Fibroblast of skin of abdomen (primary cell): ENCODE measurements at places on chromosomes 1 and 21.
A peak's percentile ranks its signal among the peaks of the same experiment; 100 is the strongest.

GRCh38 chr1:33049371-33049770 is 12.7 kb upstream of the AK2 start:
- no peak for DNase-seq

- no peak for DNase-seq
Observed at GRCh38 chr1:56235909-56236510, 343.4 kb downstream of the PLPP3 start.

GRCh38 chr1:226919587-226919986 is 20.5 kb upstream of the COQ8A start:
- DNase-seq: no peak

- DNase-seq: no peak
Observed at GRCh38 chr21:40602080-40602479, 244.9 kb downstream of the DSCAM start.

- DNase-seq: no peak
Observed at GRCh38 chr1:33188572-33189275, 6.9 kb upstream of the TRIM62 start.

- DNase-seq: no peak
Observed at GRCh38 chr1:224245188-224245587, 62.1 kb downstream of the DEGS1 start.

DNA sequence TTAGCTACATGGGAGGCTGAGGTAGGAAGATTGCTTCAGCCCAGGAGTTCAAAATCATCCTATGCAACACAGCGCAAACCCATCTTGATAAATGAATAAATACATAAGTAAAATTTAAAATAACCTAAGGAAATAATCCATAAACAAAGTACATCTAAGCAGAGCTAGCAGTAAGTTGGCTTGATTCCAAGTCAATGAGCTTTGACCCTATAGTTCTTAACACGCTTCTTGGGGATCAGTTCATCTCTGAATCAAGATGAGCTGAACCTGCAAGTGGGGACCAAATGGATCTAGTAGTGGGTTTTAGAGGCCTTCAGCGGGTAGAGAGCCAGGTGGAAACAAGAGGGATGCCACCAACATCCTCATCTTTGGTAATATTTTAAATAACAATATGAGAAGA is 31.5 kb upstream of the PHGDH start:
- no peak for DNase-seq

- DNase-seq: no peak
Observed at GRCh38 chr1:39088658-39089057, 62.5 kb downstream of the NDUFS5 start.

DNA sequence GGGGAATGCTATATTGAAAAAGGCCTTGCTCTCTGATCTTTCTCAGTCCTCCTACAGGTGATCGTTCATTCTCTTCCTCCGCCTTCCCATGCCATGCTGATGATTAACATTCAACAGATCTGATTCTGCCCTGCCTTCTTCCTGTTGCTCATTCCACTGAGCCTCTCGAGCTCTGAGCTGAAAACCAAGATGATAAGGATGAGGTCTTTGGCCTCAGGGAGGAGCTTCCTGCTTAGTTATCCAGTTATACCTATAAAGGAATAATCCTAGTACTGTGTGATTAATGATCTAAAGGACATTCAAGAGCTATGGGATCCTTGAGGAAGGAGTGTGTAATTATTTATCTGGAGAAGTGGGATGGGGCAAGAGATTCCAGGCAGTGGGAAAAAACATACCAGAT is 25.2 kb upstream of the MAP3K7CL start:
- DNase-seq: no peak

- no peak for DNase-seq
Observed at GRCh38 chr1:213659580-213660547, 327.9 kb upstream of the PROX1 start.

DNA sequence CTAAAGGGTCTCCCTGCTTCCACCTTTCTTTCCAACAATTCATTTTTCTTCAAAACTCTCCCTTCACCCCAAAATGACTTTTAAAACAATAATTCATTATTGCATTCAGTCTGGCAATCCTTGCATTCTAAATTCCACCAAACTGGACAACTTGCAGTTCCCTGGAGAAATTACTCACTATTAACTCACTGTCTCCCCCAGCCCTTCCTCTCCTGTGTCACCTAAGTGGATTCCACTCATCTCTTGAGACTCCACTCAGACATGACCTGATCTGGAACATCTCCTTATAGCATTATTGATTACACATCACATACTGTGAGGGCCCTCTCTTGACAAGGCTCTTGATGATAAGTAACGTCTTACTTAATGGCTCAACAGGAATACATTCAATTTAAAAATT is 257.1 kb downstream of the BRINP2 start:
- peak; percentile 52 for DNase-seq

DNA sequence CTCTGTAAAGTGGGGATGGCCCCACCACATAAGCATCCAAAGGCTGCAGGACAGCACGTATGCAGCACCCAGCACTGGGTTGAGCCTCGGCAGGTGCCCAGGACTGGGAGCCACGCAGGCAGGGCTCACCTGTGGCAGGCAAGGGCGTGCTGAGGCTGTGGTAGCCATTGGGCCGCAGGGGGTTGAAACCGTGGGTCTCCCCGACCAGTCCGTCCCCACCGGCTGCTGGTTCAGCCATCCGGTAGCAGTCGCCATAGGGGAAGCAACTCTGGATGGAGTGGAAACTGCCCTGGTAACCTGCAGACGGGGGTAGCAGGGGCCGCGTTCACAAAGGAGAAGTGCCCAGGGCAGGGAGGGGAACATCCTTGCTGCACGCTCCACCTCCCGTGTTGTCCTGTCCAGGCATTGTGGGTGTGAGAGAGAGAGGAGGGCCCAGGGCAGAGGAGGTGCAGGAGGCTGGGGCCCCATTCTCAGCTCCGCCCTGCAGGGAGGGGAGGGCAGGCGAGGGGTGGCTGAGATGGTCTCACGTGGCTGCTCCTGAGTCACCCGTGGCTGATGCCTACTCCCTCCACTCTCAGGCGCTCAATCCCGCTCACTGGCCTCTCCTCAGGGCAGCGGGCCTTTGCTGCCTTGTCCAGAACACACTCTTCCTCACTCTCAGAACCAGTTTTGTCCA is 49.9 kb downstream of the DMRTB1 start:
- DNase-seq: peak; percentile 28

GRCh38 chr1:85628791-85629531 is 48.4 kb downstream of the CCN1 start:
- peak; percentile 91 for DNase-seq

GRCh38 chr1:75672528-75673393 is 51.7 kb upstream of the ACADM start:
- DNase-seq: peak; percentile 86

- no peak for DNase-seq
Observed at GRCh38 chr1:166960858-166961474, 14.4 kb downstream of the ILDR2 start.

DNA sequence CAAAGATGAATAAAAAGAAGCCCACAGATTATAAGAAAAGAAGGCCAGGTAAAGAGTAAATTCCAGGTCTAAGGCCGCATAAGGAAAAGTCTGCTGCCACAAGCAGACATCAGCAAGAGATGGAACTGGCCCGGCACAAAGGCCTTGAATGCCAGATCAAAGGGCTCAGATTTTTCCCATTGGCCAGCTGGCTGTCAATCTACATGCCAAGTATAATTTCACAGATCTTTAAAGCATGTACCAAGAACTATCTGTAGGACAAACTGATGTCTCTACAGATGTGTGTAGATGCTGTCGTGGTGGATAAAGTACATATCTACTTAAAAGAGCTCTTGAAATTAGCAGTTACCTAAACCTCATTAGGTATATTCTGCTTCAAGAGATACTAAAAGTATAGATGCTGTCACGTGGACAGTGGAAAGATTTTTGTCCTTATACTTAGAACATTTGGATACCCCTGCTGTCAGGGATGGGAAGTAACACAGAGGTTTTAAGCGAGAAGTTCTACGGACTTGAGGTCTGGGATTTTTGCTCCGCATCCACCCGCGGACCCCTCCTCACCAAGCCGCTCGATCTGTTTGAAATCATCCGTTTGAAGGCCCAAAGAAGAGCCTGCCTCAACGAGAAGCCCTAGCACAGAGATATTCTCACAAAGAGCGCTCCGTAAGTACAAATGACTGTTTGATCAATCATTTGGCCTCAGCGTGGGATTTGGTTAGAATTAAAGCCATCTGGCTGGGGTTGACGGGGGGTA is 10.1 kb downstream of the GLIS1 start:
- DNase-seq: no peak

DNA sequence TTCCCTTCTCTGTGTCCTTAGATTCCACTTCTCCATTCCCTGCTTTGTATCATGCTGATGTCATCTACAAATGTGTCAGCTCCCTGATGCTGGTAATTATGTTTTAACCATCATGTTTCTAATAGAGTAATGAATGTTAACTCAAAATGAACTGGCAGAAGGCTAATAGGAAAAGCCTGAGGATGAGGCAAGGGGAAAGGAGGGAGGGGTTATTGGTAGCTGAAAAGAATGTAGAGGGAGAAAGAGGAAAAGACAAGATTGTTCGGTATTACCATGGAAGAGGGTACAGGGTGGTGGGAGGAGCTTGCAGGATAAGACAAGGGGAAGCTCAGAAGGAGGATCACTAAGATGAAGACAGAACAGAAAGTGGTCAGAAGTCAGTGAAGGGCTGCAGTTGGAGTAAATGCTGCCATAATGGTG is 150.9 kb downstream of the ZC3H11B start:
- DNase-seq: peak; percentile 23

DNA sequence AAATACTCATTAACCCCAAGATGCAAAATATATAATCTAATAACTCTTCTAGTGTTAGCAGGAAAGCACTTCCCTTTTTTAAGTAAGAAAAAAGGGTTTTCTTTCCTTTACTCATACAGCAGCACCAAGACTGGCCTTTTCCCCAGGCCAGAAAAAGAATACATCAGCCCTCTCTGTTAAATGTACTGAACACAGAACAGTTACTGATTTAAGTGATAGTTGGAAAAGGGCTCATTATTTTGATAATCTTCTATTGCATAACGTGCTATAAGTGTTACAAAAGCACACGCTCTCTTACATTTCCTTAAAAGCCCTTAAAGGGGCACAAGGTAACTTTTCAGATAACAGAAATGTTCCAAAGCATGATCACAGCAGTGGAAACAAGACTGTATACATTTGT is 142.9 kb downstream of the TIAM1 start:
- DNase-seq: no peak

GRCh38 chr1:28249013-28249865 is 10.1 kb upstream of the SESN2 start:
- DNase-seq: peak; percentile 78

DNA sequence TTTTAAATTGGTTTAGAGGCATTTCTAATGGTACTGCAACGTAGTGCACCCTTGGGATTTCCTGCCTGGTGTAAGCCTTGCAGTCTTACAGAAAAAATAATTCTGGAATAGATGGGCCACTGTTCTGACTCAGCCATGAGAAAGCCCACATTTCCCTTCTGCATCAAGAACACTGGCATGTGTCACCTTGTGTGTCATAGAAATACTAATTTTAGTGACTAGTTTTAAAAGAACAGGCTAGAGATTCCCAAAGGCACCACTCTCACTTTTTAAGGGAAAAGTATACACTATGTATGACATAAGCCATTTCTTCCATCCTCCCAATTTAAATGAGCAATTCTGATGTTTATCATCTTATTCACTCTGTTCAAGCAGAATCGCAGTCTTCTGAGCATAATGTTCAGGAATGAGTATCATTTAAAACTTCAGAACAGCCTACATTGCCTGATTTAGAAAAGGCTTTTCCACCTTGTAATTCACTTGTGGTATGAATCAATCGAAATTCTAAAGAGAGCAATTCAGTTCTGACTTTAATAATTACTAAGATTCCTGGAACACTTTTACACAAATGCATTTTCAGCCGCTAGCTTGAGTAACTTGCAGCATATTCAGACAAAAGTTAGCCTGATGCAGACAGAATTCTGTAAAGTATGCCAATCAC is 18.8 kb downstream of the RGS13 start:
- peak; percentile 70 for DNase-seq

- DNase-seq: no peak
Observed at GRCh38 chr1:177947623-177948022, 22.2 kb downstream of the SEC16B start.

DNA sequence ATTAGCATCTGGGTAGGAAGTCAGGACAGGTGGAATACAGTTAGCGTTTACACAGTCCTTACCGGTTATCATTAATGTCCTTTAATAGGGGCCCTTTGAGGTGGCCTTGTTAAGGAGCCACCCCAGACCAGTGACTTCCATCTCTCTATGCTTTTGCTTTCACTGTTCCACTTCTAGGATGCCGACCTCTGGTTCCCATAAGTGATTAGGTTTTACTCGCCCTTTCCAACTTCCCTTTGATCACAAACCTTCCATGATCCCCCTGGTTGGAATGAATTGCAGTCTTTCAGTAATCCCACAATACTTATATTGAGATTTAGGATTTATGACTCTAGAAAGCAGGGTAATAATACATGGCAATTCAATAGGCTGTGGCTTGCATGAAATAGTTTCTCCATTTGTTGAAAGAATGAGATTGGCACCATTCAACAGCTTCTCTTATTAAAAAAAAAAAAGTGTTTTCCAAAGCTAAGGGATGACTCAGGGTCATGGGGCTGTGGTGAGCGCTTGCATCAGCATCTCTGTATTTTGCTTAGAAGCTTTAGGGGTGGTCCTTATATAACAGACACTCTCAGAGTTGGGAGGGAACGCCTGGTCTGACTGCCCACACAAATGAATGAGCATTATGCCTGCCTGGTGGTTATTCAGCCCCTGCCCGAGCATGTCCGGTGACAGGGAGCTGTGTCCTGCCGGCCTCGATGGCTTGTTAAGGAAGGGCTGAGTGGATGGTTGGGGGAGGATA is 110.5 kb downstream of the CNIH3 start:
- DNase-seq: peak; percentile 97

GRCh38 chr1:192951691-192952460 is 107.3 kb downstream of the UCHL5 start:
- peak; percentile 92 for DNase-seq

GRCh38 chr1:205235951-205236350 is 8.2 kb downstream of the TMCC2 start:
- no peak for DNase-seq

DNA sequence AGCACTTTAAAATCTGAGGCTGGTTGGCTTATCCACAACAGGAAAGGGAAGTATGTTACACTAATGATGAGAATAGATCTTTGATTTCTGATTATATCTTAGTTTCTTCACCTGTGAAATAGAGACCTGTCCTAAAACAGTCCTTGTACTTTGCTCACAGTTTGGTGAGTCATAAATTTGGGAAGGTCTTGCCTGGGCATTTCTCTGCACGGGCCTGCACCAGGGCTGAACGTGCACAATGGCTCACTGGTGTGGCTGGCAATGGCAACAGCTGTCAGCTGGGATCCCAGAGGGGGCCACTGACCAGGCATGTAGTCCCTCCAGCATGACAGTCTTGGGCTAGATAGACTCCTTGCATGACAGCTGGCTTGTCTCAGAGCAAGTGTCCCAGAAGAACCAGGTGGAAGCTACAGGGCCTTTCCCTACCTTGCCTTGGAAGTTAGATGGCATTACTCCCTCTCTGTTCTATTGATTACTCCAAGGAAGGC is 367.4 kb downstream of the DISC1 start:
- DNase-seq: no peak
